Aorta (tissue), 5 donors: ENCODE measurements at places on chromosomes 13 and 19.
A peak's percentile ranks its signal among the peaks of the same experiment; 100 is the strongest.

GRCh38 chr13:32829269-32829668 lies 187.0 kb upstream of the KL start:
- no peak for DNase-seq

DNA sequence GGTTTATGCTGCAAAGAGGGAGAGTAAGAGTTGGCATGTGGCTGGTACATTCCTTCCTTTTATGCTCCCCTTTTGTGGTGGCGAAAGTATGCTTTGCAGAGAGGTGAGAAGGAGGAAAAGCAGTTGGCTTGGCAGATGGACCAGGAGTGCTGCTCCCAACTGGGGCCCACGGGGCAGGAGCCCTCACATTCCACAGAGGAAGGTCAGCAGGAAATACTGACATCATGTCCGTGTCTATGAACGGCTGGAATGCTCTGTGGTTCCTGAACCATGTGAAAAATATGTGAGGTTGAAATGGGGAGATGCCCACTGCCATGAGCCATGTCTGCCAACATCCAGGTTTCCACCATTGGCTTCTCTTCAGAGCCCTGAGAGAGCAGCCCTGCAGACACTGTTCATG lies 33.3 kb upstream of the GAS6 start:
- DNase-seq, result no peak

- no peak for DNase-seq
Measured at GRCh38 chr19:39196860-39197562, at the start of gene NCCRP1. TSS of gene NCCRP1 (plus strand) at chr19:39196964. CDS start at chr19:39196983, 19 bp downstream.

DNA sequence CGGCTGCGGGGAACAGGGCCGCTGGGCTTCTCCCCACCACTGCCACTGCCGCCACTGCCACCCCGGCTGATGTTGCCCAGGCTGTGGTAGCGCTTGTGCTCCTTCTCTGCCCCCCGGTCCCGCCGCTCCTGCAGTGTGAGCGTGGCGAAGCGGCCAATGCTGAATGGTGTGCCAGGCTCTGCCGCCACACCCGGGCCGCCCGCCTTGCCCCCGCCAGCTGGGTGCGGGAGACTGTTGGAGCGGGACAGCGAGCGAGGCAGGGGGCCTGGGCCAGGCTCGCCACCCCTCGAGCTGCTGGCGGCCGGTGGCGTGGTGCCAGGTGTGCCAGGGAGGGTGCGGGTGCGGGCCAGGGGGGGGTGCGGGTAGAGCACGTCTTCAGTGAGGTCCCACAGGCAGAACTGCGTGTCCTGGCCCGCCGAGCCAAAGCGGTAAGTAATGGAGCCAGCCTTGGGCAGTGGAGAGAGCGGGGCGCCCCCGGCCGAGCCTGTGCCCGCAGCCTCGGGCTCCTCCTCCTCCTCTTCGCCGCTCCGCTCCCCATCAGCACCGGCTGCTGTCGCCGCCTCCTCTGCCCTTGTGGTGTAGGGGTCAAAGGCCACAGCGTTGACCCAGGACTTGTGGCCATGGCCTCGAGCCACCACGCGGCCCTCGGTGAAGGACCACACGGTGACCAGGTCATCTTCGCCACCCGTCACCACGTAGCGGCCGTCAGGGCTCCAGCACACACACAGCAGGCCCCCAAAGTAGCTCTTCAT lies 3.7 kb upstream of the DMPK start:
- no peak for DNase-seq

- no peak for DNase-seq
Measured at GRCh38 chr13:45892513-45892912, 41.0 kb upstream of the SIAH3 start.

DNA sequence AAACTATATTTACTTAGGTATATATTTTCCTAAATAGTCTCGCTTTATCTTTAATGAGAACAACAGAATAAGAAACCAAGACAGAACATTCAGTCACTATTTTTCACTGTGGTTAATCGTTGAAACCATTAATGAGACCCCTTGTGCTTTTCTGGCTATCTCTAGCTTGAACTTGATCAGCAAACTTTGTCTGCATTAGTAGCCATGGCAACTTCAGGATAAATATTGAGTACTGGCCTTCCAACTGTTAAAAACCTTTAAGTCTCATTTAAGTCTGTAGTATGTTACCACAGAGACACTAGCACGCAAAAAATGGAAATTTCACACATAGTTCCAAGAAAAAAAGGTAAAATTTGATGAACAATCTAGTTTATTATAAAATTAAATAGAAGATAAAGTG lies 946.0 kb downstream of the SLITRK5 start:
- DNase-seq, result no peak

DNA sequence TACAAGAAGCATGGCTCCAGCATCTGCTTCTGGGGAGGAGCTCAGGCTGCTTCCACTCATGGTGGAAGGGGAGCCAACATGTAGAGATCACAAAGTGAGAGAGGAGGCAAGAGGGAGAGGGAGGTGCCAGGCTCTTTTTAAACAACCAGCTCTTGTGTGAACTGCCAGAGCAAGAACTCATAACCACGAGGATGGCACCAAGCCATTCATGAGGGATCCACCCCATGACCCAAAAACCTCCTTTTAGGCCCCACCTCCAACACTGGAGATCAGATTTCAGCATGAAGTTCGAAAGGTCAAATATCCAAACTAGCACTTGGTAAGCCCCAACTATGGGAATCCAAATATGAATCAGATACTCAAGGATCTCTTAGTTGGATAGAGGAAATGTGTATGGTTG lies 131.2 kb downstream of the RXFP2 start:
- no peak for DNase-seq

- peak; percentile 92 for DNase-seq
Measured at GRCh38 chr19:1864480-1865171, 1.2 kb upstream of the KLF16 start.

DNA sequence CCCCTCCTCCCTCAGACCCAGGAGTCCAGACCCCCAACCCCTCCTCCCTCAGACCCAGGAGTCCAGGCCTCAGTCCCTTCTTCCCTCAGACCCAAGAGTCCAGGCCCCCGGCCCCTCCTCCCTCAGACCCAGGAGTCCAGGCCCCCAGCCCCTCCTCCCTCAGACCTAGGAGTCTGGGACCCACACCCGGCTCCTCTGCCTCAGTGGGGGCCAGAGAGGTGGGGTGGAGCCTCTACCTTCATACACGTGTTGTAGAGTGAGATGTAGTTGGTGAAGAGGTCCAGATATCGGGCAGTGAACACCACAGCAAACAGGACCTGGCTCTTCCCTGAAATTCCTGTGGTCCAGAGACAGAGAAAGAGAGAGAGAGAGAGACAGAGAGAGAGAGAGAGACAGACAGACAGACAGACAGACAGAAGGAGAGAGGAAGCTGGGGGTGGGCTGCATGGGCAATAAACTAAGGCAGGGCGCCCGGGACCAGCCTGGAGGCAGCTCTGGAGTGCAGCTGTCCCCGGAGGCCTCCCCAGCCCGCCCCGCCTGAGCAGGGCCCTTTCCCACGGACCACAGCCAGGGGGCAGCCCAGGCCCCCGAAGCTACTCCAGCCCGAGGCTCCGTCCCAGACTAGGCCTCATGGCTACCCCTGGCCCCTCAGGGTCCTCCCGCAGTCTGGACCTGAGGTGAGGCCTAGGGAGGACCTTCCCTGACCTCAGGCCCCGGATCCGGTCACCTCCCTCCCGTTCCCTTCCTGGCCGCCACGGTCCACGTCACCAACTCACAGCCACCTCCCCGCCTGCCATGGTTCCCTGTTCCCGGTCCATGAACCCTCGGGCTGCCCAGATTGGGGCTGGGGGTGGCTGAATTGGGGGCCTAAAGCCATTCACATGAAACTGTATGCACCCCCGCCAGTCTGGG lies 907 bp downstream of the KDELR1 start:
- peak; percentile 89 for DNase-seq

DNA sequence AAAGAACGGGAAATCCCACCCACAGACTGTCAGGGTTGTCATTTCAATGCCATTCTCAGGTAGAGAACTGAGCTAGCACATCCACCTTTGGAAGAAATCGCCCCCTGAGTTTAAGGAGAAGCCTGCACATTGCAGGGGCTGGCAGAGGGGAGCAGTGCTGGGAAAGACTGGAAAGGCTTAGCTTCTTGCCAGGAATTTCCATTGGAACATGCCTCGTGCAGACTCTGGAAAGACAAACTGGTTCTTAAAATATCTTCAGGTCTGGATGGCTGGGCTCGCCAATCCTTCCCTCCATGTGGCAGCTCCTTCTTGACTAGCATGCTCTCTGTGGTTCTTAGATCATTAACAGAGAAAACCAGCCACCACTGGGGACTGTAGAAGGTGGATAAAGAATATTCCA lies 414.1 kb downstream of the TSHZ3 start:
- no peak for DNase-seq

GRCh38 chr13:43086181-43086580 lies 62.8 kb downstream of the DNAJC15 start:
- DNase-seq, result no peak

DNA sequence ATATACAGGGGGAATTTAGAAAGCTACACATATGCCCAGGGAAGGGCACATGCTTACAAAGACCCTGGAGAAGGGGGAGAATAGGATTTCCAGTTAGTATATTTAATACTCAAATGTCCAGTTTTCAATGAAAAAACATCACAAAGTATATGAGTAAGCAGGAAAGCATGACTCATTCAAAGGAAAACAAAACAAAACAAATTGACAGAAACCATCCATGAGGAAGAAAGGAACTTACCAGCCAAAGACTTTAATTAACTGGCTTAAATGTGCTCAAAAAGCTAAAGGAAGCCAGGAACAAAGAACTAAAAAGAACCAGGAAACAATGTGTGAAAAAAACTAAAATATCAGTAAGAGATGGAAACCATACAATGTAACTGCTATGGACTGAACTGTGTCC lies 716.2 kb upstream of the ARGLU1 start:
- DNase-seq, result no peak

DNA sequence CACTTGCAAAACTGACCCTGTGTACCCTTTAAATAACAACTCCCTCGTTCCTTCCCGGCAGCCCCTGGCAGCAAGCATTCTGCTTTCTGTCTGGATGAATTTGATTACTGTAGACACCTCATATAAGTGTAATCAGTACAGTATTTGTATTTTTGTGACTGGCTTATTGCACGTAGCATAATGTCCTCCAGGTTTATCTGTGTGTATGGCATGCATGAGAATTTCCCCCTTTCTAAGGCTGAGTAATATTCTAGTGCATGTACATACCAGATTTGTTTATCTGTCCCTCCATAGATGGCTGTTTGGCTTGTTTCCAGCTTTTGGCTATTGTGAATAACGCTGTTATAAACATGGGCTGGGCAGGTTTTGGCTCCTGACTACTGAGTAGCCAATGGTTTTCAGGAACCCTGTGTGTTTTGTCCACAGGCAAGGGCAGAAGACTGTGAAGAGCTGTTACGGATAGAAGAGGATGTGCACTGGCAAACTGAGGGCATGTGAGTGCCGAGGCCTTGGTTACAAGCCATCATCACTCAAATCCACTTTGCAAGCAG lies 98.0 kb downstream of the ESD start:
- DNase-seq, result no peak

DNA sequence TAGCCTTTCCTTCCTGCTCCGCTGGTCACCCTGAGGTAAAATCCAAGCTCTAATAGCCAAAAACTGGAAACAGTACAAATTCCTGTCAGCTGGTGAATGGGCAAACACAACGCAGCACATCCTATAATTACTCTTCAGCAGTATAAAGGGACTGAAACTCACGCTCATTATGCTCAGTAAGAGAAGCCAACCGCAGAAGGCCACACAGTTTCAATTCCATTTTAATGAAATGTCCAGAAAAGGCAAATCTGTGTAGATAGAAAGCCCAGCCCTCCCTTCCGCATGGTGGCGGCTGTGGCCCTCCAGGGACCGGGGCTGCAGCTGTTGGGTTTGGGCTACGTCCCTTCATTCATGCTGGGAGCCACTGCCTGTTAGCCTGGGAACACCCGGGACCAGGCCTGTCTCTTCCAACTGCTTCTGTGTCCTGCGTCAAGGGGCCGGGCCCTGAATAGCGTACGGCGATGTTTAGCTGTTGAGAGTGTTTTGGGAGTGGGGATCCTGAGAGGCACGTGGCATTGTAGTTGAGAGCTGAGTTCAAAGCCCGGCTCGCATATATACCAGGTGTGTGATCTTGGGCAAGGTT lies 23.5 kb downstream of the NKPD1 start:
- DNase-seq, result no peak

DNA sequence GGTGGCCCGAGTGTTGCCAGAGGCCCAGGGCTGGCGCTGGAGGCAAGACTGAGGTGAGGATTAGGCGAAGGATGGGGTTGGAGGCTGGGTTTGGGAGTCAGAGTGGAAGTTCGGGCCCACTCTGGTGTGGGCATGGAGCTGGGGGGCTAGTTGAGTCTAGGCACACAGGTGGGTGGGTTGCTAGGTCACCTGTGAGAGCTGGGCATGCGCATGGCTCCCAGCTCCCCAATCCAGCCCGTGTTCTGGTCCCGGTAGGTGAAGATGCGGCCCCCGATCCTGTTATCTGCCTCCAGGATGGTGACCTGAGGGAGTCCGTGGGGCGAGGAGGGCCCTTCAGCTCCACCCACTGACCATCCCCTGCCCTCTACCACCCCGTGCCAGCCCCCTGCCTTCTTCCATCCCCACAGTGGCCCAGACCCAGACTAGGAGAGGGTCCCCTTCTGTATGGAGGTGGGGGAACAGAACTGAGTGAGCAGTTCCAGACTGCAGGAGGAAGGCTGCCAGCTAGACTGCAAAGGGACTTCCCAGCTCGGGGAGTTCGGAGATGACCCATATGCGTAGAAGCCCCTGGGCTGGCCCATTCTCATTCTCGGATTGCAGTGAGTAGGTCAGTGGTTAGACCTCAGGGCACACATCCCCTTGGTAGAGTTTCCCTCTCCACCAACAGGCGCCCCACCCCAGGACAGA lies 1.7 kb downstream of the IL4I1 start:
- no peak for DNase-seq

- no peak for DNase-seq
Measured at GRCh38 chr19:19337120-19337519, 16.5 kb downstream of the MAU2 start.

DNA sequence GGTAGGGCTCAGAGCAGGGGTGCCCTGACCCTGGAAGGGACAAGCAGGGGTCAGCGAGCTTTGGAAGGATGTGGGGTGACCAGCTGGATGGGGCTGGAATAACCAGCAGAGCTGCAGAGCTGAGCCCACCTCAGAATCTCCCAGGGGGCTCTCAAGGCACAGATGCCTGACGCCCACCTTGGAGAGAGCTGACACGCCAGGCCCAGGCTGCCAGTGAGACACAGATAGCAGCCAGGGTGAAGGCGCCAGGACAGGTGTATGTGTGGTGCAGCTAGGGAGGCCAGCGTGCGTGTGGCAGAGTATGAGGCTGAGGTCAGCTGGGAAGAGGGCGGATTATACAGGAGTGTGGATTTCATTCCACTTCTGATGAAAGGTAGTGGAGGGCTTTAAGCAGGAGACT lies 8.9 kb downstream of the AP1M1 start:
- DNase-seq, result no peak

- DNase-seq, result no peak
Measured at GRCh38 chr19:49614096-49614833, 23.3 kb downstream of the PRR12 start.

GRCh38 chr19:29484876-29485275 lies 40.9 kb upstream of the VSTM2B start:
- DNase-seq, result no peak

GRCh38 chr19:17757125-17757524 lies 5.8 kb downstream of the FCHO1 start:
- DNase-seq, result peak; percentile 88
